ENCODE measurements at places on chromosomes 3 and 15.

- no peak for DNase-seq
Observed at GRCh38 chr15:86762874-86763273, 683.2 kb downstream of the AGBL1 start.

GRCh38 chr3:33023176-33024136, 72.0 kb downstream of the CCR4 start:
- DNase-seq, result no peak

GRCh38 chr3:196260784-196261183, 26.7 kb downstream of the PCYT1A start:
- no peak for DNase-seq

DNA sequence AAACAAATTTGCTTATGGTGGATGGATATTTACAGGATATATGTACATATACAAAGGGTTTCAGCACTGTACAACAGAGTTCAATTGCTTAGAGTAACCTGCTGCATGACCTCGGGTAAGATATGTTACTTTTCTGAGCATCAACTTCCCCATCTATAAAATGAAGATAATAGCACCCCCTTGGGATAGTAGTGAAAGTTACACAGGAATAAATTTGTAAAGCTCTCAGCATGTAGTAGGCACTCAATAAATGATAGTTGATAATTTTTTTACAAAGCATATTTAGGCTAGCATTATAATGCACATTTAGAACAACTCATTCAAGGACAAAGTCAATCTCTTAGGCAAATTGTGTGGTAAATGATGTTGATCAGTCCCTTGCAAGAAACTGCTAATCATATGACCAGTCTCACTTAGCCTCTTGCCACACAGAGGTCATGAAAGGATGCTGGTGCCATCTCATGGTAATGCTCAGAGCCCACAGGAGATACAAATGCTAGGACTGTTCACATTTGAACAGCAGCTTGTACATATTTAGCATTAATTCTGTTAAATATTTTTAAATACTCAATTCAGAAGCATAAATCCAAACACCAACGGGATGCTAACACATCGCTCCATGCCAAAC, 123.9 kb downstream of the MAGI1 start:
- no peak for DNase-seq

DNA sequence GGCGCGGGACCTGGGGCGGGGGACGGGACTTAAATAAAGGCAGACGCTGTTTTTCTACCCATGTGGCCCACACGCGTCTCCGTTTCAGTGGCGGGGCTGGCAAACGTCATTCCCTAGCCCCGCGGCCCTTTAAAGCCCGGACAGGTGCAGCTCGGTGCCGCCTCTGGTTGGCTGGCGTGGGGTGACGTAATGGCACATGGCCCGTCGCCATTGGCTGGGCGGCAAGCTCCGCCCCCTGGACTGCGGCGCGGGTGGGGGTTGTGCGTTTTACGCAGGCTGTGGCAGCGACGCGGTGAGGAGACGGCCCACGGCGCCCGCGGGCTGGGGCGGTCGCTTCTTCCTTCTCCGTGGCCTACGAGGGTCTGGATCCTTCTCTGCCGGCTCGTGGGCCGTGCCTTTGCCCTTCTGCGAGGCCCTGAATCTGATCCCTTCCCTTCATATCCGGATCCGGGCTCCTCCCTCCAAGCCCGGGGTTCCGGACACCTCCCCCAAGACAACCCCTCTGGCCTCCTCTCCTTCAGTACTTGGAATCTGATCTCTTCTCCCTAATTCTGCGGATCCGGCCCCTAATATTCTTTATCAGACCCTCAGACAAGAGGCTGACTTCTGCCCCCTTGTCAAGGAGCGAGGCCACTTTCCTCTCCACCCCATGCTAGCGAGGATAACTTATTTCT, at the start of gene CRELD1:
Gene CRELD1, plus strand, starts transcription at position 274 of the 674 bp plus-strand sequence. CDS start 605 bp downstream, outside the sequence.
- DNase-seq, result no peak

DNA sequence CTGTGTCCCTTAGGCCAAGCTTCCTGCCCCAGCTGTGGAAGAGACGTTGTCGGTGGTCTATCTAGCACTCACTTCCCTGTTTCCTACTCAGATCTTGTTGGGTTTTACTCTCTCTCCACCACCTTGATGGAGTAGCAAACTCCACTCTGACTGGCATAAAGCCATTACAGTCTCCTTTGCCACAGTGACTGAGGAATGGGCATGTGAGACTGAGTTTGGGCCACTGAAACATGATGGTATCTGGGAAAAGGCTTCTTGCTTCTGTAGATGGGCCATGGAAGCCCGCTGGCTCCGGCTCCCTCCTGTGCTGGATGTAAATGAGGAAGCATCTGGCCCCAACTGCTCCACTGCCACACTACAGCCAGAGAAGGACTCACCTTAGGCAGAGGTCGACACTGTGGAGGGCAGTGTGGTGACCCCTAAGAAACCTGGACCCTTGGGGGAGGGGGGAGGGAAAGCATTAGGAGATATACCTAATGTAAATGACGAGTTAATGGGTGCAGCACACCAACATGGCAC, 9.4 kb upstream of the CAMK1 start:
- no peak for DNase-seq

- no peak for DNase-seq
Observed at GRCh38 chr15:98813951-98814350, 165.6 kb downstream of the IGF1R start.

GRCh38 chr3:37447732-37448131, 273.4 kb upstream of the LRRFIP2 start:
- DNase-seq, result no peak

All from iPS DF 6.9 (cell line).